NCI-H1417 treated with DMSO at 0.1 percent for 48 hours (cell line): ENCODE measurements at places on chromosomes 2 and 18.
A peak's percentile ranks its signal among the peaks of the same experiment; 100 is the strongest.

- DNase-seq = no peak
Observed at GRCh38 chr2:100113990-100114433, 28.4 kb downstream of the AFF3 start.

GRCh38 chr2:238425505-238425978 is 1.2 kb upstream of the ASB1 start:
- DNase-seq = no peak

DNA sequence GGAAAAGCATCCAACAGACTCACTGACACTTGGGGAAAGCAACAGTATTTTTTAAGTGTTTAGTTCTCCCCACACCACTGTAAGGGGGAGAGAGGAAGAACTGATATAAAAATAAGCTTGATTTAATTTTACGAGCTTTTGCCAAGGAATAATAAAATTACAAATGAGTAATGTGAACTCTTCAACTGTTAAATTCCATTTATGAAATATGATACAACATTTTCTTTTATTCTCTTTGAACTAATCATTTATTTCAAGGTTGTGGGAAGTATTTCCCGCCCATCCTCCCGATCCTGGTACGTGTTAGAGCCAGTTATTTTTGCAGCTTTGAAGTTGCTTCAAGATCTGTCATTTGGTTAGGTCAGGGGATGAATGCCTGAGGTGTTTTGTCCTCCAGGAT is 35.2 kb downstream of the WDPCP start:
- DNase-seq = no peak

DNA sequence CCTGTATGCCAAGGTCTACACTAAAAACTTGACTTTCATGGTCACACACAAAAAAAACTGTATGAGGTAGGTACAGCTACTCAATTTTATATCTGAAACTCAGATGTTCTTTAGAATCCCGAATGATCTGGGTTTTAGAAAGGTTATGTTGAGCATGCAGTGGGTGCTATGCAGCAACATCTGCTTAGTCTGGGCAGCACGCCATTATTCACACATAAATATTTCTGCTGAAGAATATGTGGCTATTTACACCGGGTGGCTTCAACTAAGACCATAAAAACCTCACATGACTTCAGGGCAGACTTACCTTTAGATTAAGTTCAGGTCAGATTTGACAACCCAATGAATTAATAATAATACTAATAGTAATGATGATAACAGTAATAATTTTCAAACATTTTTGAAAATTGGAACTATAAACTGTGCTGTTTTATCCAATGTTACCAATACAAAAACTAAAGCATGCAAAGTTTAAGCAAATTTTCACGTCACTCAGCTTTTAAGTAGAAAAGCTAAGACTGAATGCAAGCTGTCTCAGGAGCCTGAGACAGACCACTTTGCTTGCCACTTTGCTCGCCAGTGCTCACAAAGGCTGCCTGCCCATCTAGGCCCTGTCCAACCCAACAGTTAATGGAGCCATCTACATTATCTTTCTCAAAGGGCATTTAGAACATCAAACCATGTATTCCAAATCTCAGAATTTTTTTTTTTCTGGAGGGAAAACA is 292.0 kb downstream of the CNTNAP5 start:
- no peak for DNase-seq

GRCh38 chr2:15677141-15677843 is 85.6 kb downstream of the DDX1 start:
- no peak for DNase-seq

DNA sequence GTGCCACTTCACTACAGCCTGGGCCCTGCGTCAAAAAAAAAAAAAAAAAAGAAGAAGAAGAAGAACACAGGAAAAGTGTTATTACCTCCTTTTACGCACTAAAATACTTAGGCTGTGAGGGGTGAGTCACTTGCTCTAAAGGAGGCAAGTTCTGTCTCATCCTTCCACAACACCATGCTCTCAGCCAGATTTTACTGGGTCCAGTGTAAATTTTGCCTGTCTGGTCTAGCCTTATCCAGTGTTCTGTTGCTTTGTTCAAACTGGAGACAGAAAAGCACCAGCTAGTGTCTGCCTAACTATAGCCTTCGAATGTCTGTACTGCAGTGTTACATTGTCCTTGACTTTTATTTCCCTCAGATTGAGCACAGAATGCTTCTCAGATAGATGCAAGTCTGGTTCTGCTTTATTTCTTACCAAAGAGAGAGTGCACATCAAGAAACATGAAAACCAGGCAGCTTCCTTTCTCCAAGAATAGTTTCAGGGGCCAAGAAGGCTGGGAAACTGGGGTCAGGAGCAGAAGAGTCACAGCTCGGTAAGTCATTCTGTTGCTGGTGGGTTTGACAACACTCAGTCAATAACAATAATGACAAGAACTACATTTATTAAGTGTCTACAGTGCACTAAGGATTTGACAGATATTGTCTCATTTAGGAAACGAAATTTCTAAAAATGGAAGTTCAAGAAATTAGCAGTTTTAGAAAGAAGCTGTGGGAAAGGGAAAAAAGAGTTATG is 3.1 kb upstream of the MSGN1 start:
- no peak for DNase-seq

DNA sequence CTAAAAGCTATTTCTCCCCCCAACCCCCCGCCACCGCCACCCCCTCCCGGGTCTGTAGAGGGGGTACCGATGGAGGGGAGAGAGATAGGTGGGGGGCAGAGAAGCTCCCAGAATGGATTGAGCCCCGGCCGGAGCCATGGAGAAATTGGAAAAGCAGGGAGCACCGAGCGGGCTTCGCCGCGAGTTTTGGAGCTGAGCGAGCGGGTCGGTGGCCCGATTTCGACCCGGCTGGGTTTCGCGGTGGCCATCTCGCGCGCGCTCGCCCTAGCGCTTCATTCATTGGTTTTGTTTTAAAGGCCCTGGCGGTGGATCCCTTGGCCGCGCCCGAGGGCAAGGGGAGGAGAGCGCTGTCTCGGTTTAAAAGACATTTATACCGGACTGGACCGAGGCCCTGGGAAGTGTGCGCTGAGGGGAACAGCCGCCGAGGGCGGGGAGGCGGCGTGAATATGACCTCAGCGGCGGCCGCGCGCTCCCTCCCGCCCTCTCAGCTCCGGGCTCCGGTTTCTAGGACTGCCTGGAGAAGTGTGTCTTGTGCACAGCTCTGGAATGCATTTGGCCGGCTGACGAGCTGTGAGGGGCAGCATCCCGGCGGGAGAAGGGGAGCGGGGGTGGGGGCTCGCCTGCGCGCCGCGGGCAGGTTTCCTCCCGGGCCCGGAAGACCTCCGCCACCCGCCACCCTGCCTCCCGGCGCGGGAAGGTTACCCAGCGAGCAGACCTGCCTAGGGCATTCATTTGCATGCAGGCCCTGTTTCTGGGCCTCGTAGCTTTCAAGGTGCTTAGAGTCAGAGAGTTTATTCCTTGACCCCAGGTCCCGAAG is 1.7 kb upstream of the SMAD7 start:
- peak; percentile 70 for DNase-seq

DNA sequence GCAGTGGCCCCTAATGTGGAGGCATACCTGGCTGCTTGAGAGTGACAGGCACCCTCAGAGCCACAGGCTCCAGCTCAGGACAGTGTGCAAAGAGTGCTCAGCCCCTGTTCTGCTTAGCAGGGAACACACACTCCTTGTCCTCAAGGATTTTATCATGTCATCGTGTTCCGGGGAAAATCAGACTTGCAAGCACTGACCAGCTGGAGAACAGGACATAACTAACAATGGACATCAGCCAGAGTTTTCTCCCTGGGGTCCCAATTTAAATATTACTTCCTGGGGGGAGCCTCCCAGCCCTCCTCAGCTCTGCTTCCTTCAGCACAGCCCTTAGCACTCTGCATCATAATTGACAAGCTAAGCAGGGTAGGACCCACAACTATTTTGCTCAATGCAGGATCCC is 175.4 kb upstream of the ACAA2 start:
- no peak for DNase-seq

DNA sequence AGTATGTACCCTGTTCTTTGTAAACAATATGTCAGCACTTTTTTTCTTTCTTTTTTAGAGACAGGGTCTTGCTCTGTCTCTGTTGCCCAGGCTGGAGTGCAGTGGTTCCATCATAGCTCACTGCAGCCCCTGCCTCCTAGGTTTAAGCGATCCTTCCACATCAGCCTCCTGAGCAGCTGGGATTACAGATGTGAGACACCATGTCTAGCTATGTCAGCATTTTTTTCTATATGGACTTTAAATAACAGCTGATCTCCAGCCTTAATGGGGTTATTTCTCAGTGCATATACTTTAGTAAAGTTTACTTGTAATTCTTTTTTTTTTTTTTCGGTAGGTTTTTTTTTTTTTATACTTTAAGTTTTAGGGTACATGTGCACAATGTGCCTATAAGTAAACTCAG is 26.6 kb downstream of the ABCG5 start:
- no peak for DNase-seq

DNA sequence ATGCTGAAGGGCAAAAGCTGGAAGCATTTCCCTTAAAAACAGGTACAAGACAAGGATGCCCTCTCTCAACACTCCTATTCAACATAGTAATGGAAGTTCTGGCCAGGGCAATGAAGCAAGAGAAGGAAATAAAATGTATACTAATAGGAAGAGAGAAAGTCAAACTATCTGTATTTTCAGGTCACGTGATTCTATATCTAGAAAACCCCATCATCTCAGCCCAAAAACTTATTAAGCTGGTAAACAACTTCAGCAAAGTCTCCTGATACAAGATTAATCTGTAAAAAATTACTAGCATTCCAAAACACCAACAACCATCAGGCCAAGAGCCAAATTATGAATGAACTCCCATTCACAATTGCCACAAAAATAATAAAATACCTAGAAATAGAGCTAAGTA is 213.2 kb upstream of the CNTNAP5 start:
- no peak for DNase-seq

- DNase-seq = no peak
Observed at GRCh38 chr2:184187421-184187971, 410.8 kb upstream of the ZNF804A start.

DNA sequence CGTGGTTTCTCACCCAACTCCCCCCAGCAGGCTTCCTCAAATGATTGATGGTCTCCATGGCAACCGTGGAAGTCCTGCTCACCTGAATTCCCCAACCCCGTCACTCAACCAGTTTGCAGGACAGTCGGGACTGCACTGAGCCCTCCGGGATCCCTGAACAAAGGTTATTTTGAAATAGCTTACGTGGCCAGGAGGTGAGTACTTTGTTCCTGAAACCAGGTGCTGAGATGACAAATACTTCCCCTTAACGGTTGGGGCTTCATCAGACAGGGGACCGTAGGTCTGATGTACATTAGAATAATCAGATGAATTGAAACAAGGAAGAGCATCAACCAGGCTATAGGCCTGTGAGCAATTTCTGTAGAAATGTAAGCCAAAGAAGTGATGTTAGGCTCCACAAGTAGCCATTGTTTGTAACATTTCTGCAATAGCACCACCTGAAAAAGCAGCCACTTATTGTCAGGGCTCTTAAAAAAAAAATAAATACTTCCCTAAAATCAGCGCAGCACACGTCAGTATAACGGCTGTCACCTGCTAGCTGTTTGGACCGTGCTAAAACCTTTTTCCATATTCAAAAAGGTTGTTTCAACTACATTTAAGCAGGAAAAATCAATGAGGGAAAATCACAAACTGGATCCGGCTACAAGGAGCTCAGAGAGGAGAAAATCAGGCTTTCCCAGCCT is 206.4 kb upstream of the ID2 start:
- DNase-seq = peak; percentile 9

DNA sequence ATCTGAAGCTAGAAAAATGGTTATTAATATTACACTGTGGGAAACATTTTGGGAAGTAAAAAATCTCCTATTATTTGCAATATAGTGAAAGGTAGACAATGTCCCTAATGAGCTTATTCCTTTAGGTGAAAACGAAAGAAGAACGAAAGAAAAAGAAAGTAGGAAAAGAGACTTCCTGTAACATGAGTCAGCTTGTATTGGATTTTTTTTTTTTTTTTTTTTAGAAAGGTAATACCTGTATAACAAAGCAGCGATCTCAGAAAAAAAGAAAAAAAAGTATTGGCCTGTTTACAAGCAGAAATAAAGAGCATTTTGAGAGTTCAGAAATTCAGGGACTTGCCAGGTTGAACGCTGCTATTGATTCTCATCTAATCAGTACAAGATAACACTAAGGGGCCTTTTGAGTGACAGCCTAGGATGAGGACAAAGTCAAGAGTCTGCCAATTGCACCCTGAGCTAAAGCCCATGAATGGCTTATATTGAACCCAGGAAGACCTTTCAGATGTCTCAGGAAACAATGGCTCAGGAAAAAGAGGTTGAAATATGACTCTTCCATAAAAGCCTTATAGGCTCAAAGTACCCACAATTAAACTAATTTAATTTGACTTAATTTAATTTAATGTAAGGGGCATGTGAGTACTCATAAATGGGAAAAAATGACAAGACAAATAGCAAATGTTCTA is 615.6 kb upstream of the CDH2 start:
- DNase-seq = no peak

GRCh38 chr2:75558136-75558535 is 2.6 kb downstream of the EVA1A start:
- DNase-seq = no peak

DNA sequence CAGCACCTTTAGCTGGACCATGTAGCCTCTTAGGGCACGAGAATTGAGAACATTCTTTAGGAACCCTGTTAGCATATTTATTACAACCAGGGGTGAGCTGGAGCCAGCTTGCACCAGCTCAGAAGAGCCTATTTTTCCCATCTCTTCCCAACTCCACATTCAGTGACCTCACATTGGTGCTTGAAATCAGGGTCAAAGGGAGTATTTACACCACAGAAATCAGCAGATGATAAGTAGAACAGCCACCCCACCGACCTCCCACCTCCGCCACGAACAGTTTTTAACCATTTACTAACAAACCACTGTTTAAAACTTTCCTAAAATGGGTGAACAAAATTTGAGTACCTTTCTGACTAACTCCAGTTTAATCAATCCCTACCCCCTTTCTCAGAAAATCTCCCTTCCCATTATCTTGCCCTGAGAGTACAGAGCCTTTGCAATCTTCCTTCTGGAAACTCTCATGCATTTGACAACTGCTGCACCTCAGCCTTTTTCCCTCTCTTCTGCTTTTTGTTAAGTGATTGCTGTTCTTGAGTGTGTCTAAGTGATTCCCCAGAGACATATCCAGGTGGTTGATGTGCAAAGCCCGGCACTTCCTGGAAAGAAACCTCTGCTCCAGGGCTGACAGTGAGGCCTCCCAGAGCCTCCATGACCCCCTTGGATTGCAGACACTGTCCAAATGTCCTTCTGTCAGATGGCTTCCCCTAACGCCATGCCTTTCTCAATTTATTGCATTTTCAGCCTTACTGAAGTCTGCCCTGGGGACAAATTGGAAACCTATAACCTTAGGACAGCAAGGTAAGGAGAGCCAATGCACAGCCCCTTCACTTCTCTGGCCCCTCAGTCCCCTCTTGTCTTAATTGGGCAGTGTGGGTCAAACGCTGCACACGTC is 389.5 kb upstream of the TNP1 start:
- no peak for DNase-seq
